ENCODE measurements at places on chromosomes 11 and 22. TPM values are rescaled to one million over a fixed set of nuclear protein-coding genes. Genes with fewer than 3 reads are reported as not detected.

The KCNJ1 gene
- total RNA-seq: not detected

The TRIM51 gene
- not detected for total RNA-seq

The TRIM66 gene
- total RNA-seq: 2.3 TPM

The SELENOM gene
- total RNA-seq: 1,443 TPM

The MUC2 gene
- 0.43 TPM for total RNA-seq

The OR8H2 gene
- not detected for total RNA-seq

The LRP4 gene
- 29.2 TPM for total RNA-seq

The SAA2 gene
- total RNA-seq: 5.2 TPM

The UBQLNL gene
- not detected for total RNA-seq

The TYR gene
- total RNA-seq: not detected

The WNT7B gene
- not detected for total RNA-seq

The OR10A2 gene
- not detected for total RNA-seq

The MTA2 gene
- total RNA-seq: 53.9 TPM
